ENCODE measurements at places on chromosomes 7 and 10. TPM values are rescaled to one million over a fixed set of nuclear protein-coding genes. Genes with fewer than 3 reads are reported as not detected.

METTL27 gene
- 3.3 TPM for total RNA-seq

- DNase-seq, result no peak
- no peaks in the 10 kb centered on the region for H3K36me3 ChIP-seq
- H3K4me3 ChIP-seq, result no peak overlapping the region
- no peaks in the 10 kb centered on the region for H3K4me1 ChIP-seq
- no peak overlapping the region for H3K27ac ChIP-seq
Measured at GRCh38 chr7:39541511-39541910, 24.7 kb upstream of the YAE1 start.

TMEM196 gene
- 0.88 TPM for total RNA-seq

- H3K36me3 ChIP-seq, result no peaks in the 10 kb centered on the region
- no peaks in the 10 kb centered on the region for H3K27me3 ChIP-seq
- no peak for DNase-seq
- no peak overlapping the region for H3K27ac ChIP-seq
- H3K4me3 ChIP-seq, result no peak overlapping the region
- no peaks in the 10 kb centered on the region for H3K4me1 ChIP-seq
Measured at GRCh38 chr7:103123529-103123928, 25.4 kb downstream of the NAPEPLD start.

ARL3 gene
- total RNA-seq, result 11.9 TPM

- H3K4me1 ChIP-seq, result peaks cover 4% of the 10 kb centered on the region
Measured at GRCh38 chr7:138257459-138258196, 181.4 kb downstream of the AKR1D1 start.

DNA sequence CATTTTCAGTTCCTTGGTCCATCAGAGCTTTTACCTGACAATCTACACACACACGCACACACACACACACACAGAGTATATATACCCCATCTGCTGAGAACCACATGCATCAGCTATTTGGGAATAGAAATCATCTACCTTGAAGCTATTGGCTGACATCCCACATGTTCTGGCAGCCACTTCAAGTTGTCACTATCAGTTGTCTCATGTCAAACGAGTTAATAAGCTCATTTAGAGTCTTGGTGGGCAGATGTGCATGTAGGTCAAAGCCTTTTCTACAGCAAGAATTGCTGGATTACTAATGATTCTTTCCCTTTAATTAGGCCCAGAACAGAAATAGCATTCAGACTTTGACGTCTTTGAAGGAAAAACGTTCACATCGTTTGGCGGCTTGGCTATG, 36.8 kb downstream of the COL28A1 start:
- no peaks in the 10 kb centered on the region for H3K4me1 ChIP-seq
- DNase-seq, result no peak
- no peak overlapping the region for H3K4me3 ChIP-seq
- no peak overlapping the region for H3K27ac ChIP-seq
- no peaks in the 10 kb centered on the region for H3K27me3 ChIP-seq
- H3K36me3 ChIP-seq, result no peaks in the 10 kb centered on the region

All from adrenal gland (tissue), 19 donors.